ENCODE measurements at places on chromosomes 1 and 21.

DNA sequence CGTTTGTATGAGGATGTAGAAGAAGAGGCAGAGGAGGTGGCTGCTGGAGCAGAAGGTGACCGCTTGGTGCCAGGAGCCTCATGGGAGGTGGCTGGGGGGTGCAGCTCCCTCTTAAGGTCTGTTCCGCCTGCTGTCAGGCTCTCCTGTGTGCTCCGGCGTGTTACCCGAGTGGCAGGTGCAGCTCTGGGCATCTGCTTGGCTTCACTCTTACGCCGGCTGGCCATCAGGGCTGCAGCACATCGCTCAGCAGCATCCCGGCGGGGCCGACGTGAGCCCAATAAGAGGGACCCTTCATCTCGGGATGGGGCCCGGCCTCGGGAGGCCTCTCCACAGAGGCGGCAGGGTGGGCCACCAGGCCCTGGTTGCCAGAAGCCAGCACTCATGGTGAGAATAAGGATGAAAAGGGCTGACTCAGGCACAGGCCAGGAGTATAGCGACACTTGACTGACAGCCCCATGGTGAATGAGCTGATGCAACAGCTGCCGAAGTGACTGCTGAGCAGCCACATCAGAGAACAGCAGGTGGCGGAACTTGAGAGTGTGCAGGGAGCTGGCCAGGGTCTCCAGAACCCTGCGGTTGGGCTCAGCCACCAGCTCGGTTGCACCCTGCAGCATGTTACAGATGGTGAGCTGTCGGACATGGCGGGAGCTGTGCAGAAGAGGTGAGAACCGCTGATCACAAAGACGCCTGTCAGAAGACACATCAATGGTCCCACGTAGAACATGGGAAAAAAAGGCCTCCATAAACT lies 17.5 kb downstream of the LRRC41 start:
- DNase-seq = peak; percentile 22

GRCh38 chr21:31034378-31034777 lies 3.9 kb downstream of the KRTAP19-8 start:
- DNase-seq = no peak

GRCh38 chr1:204782118-204782700 lies 88.5 kb upstream of the NFASC start:
- DNase-seq = no peak

- no peak for DNase-seq
Observed at GRCh38 chr1:86861424-86861823, 52.5 kb downstream of the SELENOF start.

DNA sequence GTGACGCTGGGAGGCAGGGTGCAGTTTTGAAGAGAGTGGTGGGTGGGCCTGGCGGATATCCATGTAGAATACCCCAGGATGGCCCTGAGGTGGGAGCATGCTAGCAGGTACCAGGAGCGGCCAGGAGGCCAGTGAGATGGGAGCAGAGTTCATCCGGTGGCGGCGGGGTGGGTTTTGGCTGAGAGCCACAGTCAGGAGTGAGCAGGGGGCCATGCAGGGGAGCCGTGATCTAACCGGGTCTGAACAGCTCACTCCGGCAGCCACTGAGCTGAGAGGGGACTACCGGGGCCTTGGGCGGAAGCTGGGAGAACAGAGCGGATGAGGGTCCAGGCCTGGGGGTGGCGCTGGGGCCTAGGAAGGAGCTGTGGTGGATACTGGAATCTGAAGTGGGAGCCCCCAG lies 47.6 kb upstream of the LRP8 start:
- DNase-seq = no peak

DNA sequence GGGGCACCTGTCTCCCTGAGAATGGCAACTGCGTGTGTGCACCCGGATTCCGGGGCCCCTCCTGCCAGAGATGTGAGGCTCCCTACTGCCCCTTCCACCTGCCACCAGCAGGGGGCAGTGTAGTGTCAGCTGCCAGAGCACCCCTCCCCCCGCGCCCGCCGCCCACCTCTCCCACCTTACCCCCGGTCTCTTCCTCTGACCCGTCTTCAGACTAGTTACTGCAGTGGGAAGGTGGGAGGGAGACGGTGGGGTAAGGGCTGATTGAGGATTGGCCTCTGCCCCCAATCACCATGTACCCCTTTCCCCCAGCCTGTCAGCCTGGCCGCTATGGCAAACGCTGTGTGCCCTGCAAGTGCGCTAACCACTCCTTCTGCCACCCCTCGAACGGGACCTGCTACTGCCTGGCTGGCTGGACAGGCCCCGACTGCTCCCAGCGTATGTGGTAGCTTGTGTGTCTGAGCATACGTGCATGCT lies 10.1 kb upstream of the LRRC71 start:
- DNase-seq = peak; percentile 44

DNA sequence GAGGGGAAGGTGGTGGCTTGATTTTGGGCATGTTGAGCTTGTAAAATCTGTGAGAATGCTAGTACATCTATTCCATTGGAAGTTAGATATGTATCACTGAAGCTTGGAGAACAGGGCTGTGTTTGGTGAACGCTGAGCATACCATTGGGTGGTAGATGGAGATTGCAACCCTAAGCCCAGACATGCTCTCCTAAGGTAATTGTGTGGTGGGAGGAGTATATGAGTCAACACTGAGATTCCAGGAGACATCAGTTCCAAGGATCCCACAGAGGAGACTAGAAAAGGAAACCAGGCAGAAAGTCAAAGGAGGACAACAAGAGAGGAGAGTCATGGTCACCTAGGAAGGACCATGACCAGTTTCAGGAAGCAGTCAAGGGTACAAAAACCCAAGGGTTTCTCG lies 60.4 kb downstream of the KIF21B start:
- no peak for DNase-seq

DNA sequence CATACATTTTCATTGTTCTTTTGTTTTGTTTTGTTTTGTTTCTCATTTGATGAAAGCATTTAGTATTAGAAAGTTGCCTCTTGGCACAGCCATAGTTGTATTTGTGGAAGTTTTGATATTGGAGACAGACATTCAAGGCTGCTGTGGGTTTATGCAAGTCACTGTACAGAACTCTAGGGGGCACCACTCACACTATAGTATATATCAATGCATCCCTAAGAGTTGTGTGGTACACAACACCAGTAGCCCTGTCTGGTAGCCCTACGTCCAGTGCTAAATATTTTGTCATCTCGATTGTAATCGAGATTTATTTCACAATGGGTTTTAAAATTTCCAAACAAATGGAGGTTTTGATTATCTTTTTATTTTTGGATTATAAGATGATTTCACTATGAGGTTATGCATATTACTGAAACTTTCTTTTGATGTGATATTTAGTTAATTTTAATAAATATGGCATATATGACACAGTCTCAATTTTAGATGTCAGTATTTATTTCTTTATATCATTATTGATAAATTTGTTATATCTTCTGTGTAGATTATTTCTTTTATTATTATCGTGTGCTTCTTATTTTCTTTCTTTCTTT lies 112.2 kb downstream of the NR5A2 start:
- no peak for DNase-seq

DNA sequence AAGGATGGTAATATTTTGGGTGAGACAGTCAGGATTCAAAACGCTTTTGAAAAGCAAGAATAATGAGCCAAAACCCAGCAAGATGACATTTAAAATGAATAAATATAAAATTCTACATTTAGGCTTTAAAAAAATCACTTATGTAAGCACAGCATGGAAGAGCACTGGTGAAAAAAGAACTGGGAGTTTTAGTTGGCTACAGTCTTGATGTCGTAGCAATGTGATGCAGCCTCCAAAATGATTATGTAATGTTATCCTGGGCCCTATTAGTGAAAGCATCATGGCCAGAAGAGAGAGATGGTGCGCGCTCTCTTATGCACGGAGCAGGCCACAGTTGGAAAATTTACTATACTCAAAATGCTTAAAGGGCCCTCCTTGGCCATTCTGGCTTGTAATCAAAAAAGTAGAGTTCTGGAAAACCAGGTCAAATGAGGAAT lies 5.1 kb downstream of the KCNJ9 start:
- no peak for DNase-seq

GRCh38 chr1:203299169-203299568 lies 6.2 kb upstream of the BTG2 start:
- DNase-seq = no peak

DNA sequence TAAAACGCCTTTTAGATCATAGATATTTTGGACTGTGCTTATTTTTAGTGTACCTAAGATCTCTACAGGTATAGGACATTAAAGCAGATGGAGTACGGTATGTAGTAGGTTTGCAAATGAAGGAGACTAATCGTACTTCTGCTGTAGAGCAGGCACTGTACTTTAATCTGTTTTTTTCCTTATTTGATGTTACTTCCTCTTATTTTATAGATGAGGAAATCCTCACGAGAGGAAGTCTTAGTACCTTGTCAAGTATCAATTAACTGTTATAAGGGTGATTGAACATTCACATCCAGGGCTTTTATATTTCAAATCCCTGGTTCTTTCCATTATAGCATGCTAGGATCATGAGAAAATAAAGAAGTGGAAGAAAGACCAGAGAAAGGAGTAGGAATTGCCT lies 41.1 kb downstream of the CACHD1 start:
- DNase-seq = no peak

DNA sequence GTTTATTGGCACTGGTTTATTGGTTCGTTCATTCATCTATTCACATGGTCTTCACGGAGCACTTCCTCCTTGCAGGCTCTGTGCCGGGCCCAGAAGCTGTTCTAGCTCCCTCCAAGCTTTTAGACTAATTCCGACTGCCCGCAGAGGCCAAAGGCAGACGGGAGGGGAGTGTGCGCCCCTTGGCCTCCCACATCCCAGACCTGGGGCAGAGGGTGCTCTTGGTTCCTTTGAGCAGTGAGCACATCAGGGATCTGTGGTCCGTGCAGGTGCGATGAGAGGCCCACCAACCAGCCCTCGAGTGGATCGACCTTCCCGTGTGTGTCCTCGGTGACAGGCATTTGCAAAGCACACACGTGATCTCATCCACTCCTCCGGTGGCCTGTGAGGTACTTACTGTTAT lies 38.7 kb upstream of the TNFRSF1B start:
- no peak for DNase-seq

DNA sequence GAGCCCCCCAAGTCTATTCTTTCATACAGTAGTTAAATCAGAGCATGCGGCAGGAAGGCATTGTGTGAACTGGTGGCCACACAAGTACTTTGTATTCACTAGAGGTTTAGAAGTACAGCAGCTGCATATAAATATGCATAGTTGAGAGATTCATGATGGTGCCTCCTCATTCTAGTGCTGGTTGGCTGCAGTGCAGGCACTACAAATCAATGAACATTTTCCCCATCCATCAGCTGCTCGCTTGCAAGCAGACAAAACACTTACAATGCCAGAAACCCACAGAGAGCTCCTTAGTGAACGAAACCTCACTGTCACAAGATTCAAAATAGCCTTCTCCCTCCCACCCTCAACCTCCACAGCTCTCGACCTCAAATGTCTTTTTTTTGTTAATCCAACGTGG lies 726.2 kb downstream of the USP25 start:
- DNase-seq = no peak

DNA sequence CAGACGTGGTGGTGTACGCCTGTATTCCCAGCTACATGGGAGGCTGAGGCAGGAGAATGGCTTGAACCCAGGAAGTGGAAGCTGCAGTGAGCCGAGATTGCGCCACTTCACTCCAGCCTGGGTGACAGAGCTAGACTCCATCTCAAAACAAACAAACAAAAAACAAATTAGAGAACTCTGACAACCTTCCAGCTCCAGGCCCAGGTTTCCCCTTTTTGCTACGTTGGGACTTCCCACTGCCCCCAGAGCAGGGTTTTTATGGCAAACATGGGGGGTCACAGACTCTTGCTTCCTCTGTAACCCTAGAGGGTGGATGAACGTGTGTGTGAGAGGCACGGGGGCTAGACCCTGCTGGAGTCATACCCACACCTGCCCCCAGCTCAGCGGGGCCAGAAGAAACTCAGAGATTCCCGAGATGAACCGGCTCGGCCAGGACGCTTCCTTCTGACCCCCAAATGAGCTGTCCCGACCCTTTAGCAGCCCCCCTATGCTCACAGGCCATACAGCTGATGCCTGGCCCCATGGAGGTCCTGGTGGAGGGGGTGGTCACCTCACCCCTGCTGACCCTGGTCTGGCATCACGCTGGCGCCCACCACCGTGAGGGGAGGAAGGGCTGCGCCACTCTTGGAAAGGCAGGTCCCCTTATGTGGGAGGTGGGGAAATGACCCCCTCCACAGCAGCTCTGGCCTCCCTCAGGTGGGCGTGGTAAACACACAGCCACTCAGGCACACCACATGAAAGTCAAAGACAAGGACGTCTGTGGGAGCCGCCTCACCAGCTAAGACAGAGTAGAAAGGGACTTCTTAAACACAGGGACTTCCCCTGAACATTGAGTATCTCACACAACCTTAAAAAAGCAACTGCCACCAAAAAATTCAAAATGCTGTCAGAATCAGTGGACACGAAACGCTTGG lies 7.1 kb downstream of the GPR157 start:
- no peak for DNase-seq

DNA sequence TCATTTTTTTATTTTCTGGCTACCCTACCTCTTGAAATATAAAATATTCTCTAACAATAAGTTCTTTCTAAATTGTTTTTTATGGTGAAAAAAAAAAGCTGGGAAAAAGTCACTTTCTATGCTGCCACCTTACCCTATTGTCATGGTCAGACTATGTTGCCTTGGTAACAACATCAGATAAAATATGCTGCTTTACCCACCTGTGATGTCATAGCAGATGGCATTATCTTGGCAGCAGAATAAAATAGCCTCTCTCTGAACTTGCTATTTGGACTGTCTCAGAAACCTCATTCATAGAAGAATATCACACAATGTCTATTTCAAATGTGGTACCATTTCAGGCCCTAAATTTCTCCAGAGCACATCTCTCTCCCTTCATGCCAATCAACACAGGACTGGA lies 69.6 kb upstream of the SGIP1 start:
- no peak for DNase-seq

DNA sequence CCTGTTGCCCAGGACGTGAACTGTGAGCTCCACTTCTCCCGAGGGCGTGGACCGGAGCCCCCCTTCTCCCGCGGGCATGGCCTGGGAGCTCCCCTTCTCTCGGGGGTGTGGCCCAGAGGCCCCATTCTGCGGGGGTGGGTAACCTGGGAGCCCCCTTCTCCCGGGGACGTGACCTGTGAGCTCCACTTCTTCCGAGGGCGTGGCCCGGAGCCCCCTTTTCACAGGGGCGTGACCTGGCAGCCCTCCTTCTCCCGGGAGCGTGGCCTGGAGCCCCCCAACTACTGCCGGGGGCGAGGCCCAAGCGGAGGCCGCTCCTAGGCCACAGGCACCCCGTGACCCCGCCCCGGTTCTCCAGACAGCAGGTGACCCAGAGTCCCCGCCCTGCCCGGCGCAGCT lies 320 bp downstream of the C1orf174 start:
- no peak for DNase-seq

- no peak for DNase-seq
Observed at GRCh38 chr1:86948212-86948611, 33.8 kb downstream of the HS2ST1 start.

GRCh38 chr1:32925403-32926162 lies 24.4 kb upstream of the TMEM54 start:
- no peak for DNase-seq
